ENCODE measurements at places on chromosomes 16 and 17. TPM values are rescaled to one million over a fixed set of nuclear protein-coding genes. Genes with fewer than 3 reads are reported as not detected.

The ZFPM1 gene
- total RNA-seq = 8.1 TPM

The CLEC3A gene
- not detected for total RNA-seq

The ARHGAP44 gene
- 2.4 TPM for total RNA-seq

The CASKIN1 gene
- 0.35 TPM for total RNA-seq

The PPM1E gene
- 0.02 TPM for total RNA-seq

The GH2 gene
- not detected for total RNA-seq

The SLFN13 gene
- total RNA-seq = 3.3 TPM

The OR2C1 gene
- not detected for total RNA-seq

The TMEM235 gene
- not detected for total RNA-seq

The IRX5 gene
- total RNA-seq = 1.9 TPM

The TMEM100 gene
- total RNA-seq = not detected

The ATP1B2 gene
- total RNA-seq = 0.45 TPM

The NIP7 gene
- total RNA-seq = 52.8 TPM

The ITGB3 gene
- 5.0 TPM for total RNA-seq

The ACSM5 gene
- total RNA-seq = not detected

The TOP3A gene
- total RNA-seq = 40.4 TPM

The MON1B gene
- total RNA-seq = 32.9 TPM

The SHISA6 gene
- total RNA-seq = not detected

The CASKIN2 gene
- total RNA-seq = 12.7 TPM

The EVI2A gene
- not detected for total RNA-seq

The SPATA32 gene
- 0.16 TPM for total RNA-seq

The PRDM7 gene
- not detected for total RNA-seq

The EPOP gene
- 11.1 TPM for total RNA-seq

The ZP2 gene
- not detected for total RNA-seq

The NPIPA3 gene
- total RNA-seq = 1.1 TPM

The SPN gene
- total RNA-seq = not detected

The TUBG1 gene
- 137 TPM for total RNA-seq

The MYCBPAP gene
- 0.32 TPM for total RNA-seq

The KCNJ12 gene
- total RNA-seq = 1.7 TPM

The ULK2 gene
- 18.0 TPM for total RNA-seq

The GHDC gene
- total RNA-seq = 21.3 TPM

All from A549 treated with Mapracorat at 1 μM for 4 hours (cell line).